ENCODE measurements at places on chromosomes 11 and 22. TPM values are rescaled to one million over a fixed set of nuclear protein-coding genes. Genes with fewer than 3 reads are reported as not detected.

- no peak for DNase-seq
These were observed 38.4 kb upstream of the KLHL35 start for GRCh38 chr11:75471176-75471973.

The HMBS gene
- 32.0 TPM for total RNA-seq

GRCh38 chr11:126305699-126306098, 1.8 kb downstream of the DCPS start:
- no peak for DNase-seq

DNA sequence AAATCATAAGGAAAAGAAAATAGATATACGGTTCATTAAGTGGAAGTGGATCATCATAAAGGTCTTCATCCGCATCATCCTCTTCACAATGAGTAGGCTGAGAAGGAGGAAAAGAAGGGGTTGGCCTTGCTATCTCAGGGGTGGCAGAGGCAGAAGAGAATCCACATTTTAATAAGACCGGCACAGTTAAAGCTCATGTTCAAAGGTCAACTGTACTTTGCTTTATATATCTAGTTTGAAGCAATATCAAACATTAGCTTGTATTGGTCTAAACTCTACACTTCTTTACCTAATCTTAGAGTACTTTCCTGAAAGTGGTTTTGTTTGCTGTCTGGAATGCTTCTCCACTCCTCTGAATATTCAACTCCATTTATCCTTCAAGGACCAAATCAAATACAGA, 5.7 kb upstream of the PPFIBP2 start:
- no peak for DNase-seq

- DNase-seq, result peak; percentile 1
These were observed 2132.2 kb downstream of the LRRC4C start for GRCh38 chr11:39327302-39327701.

DNA sequence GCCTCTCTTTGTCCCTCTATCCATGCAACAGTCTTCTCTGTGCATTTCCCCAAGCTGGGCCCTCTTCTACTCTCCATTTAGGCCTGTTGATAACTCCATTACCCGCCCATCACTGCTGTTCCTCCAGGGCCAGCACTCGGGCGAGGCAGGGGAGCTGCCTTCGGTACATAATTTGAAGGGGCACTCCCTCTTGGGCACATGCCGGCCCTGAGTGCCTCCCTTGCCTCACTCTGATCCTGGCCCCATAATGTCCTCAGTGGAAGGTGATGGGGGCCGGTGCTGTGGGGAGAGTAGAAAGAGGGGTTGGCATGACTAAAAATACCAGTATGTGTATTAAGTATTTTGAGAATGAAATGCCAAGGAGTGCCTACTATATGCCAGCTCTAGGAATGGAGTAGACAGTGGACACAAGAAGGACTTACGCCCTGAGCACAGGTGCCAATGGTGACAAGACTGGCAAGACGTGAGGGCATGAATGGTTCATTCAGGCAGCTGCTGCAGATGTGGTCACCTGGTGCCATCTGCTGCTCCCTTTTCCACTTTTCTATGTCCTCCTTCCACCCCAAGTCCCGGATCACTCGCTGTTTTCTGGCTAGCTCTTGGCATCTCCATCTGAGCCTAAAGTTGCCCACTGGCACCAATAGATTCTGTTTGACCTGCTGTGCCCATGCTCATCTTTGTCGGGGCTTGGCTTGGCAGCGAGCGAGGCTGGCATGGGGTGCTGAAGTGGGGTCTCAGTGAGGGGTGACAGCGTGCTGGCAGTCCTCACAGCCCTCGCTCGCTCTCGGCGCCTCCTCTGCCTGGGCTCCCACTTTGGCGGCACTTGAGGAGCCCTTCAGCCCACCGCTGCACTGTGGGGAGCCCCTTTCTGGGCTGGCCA, 22.6 kb downstream of the TMEM218 start:
- peak; percentile 59 for DNase-seq

DNA sequence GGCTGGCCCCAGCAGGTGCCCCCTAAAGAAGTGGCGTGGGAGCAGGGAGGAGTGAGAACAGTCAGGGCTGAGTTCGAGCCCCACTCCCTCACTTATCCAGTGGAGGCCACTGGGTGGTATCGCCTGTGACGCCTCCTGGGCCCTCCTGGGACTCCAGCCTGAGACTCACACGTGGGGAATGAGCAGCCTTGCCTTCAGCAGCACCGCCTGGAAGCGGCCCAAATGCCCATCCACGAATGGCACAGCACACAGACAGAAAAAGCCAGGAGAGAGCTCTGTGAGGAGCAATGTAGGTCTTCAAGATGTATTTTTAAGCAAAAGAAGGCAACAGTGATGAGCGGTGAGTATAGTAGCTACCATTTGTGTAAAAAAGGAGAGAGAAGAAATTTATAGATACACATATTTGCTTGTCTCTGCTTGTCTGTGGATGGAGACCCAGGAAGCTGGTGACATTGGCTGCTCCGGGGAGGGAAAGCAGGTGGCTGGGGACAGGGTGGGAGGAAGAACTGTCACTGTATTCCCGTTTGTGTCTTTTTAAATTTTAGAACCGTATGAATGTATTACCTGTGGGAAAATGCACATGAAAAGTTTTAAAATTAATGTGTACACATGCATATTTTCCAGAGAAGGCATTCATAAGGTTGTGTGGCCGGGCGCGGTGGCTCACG, 13.2 kb downstream of the KCNJ4 start:
- no peak for DNase-seq

The SPDYC gene
- not detected for total RNA-seq

GRCh38 chr11:46366260-46366659, 15.2 kb upstream of the MDK start:
- DNase-seq, result no peak

The AIFM3 gene
- total RNA-seq, result 6.5 TPM

GRCh38 chr11:59954219-59954847, 9.5 kb upstream of the OOSP4A start:
- no peak for DNase-seq
